Activated gamma-delta T cell treated with Interleukin-2 at 50 U/mL for 16 hours (primary cell): ENCODE measurements at places on chromosomes 3 and 15.

DNA sequence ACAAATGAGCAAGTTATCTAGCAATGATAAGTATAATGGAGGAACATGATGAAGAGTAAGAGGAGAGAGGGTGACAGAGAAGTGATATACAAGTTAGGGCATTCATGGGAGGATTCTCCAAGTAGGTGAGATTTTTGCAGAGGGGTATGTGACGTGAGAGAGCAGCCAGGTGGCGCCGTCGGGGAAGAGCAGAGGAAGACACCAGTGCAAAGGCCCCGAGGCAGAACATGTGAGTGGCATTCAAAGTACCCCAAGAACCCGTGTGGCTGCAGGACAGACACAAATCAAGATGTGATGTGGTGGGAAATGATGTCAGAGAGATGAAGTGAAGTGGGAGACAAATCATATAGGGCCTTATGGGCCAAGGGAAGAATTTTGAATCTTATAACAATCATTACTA lies 81.8 kb upstream of the GRM7 start:
- DNase-seq = no peak

- no peak for DNase-seq
Observed at GRCh38 chr3:30437171-30437601, 169.2 kb upstream of the TGFBR2 start.

- no peak for DNase-seq
Observed at GRCh38 chr3:130831719-130832400, 62.0 kb upstream of the ATP2C1 start.

- DNase-seq = peak; percentile 12
Observed at GRCh38 chr3:4720316-4721075, 227.3 kb downstream of the ITPR1 start.

GRCh38 chr3:175304404-175304803 lies 445.3 kb downstream of the NAALADL2 start:
- DNase-seq = no peak

GRCh38 chr3:10983219-10983916 lies 9.2 kb upstream of the SLC6A1 start:
- DNase-seq = no peak

GRCh38 chr15:84944311-84944710 lies 37.3 kb upstream of the PDE8A start:
- no peak for DNase-seq

- DNase-seq = no peak
Observed at GRCh38 chr3:43331381-43331780, 45.0 kb downstream of the SNRK start.

- DNase-seq = no peak
Observed at GRCh38 chr3:106071306-106071705, 202.5 kb upstream of the CBLB start.

DNA sequence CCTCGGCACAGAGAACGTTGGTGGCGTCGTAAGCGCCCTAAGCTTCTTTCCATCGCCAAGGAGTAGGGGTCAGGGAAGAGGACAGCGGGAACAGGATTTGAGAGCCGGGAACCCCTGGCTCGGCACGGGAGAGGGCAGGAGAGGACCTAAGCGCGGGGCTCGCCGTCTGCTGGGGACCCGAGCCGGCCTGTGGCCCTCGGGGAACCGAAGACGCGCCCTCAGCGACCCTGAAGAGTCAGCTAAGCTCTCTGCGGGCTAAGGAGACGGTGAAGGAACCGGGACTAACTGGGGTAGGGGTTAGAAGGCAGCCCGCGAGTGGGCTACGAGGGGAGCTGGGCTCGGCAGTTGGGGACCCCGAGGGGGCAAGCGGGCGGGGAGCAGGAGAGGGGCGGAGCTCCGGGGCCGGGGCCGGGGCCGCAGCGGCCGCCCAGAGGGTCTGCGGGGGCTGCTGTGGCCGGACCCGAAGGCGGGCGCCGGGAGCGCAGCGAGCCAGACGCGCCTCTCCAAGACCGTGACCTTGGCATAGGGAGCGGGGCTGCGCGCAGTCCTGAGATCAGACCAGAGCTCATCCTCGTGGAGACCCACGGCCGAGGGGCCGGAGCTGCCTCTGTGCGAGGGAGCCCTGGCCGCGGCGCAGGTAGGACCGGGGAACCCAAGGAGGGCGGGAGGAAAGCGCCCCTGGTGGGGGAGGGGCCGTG lies 574 bp downstream of the CASR start:
- no peak for DNase-seq

DNA sequence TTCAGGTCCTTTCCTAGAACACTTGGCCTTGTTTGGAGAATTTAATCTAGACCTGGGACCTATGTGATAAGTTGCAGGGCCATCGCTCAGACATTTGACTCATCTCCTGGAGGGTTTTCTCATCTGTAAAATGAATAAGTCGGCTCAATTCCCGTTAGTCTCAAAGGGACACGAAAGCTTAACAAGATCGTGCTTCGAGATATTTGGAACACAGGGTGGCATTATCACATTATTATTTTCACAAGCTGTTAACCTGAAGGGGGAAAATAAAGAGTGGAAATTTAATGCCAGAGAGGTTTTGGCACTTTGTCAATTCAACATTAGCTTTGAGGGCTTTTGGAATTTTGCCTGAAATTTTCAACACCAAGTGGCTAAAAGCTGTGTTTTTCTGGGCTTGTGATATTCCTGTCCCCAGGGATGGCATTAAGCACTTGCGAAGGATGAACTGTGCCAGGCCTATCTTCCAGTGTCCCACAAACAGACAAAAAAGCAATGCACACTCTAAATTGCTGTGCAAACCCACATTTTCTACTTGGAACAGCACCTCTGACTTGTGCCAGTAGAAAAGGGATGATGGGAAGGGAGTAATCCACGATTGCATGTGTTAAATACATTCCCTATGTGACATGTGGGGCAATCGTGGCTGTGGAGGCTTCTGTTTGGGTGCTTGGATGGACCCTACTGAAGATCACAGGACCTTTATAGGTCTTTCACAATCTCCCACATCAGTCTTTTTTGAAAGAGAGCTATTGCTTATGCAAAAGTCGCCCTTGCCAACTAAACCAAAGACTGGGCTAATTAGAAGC lies 478.7 kb downstream of the MFSD1 start:
- no peak for DNase-seq

GRCh38 chr15:65583701-65584100 lies 27.2 kb downstream of the INTS14 start:
- peak; percentile 44 for DNase-seq

DNA sequence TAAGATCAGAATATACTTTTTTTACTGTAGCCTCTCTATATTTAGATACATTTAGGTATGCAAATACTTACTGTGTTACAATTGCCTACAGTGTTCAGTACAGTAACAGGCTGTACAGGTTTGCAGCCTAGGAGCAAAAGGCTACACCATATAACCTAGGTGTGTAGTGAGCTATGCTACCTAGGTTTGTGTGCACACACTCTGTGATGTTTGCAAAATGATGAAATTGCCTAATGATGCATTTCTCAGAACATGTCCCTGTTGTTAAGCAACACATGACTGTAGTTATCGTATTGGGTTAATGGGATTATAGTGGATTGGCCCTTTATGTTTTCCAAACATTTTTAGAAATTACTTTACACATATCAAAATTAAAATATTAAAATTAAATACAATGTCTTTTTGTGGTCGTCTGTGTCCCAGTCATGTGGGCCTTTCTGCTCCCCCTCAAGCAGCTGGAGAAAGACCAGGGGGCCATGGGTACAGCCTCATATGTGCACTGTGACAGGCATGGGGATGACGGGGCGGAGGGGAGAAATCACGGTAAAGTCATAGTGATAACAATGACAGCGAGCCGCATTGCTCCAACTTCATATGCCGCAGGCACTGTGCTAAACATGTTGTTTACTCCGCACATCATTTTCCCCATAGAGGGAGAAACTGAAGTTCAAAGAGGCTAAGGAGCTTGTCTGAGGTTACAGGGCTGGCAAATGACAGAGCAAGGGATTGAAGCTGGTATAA lies 27.4 kb upstream of the PLA2G4E start:
- no peak for DNase-seq

- DNase-seq = no peak
Observed at GRCh38 chr3:134211797-134212196, 38.9 kb downstream of the RYK start.
